Stimulated activated CD4-positive, alpha-beta T cell treated with anti-CD3 and anti-CD28 coated beads, Interleukin-15, amount 100 ng/mL, for 48 hours (primary cell): ENCODE measurements at places on chromosomes 3 and 15.
A peak's percentile ranks its signal among the peaks of the same experiment; 100 is the strongest.

GRCh38 chr15:69037977-69038376 lies 23.5 kb downstream of the NOX5 start:
- DNase-seq = no peak

DNA sequence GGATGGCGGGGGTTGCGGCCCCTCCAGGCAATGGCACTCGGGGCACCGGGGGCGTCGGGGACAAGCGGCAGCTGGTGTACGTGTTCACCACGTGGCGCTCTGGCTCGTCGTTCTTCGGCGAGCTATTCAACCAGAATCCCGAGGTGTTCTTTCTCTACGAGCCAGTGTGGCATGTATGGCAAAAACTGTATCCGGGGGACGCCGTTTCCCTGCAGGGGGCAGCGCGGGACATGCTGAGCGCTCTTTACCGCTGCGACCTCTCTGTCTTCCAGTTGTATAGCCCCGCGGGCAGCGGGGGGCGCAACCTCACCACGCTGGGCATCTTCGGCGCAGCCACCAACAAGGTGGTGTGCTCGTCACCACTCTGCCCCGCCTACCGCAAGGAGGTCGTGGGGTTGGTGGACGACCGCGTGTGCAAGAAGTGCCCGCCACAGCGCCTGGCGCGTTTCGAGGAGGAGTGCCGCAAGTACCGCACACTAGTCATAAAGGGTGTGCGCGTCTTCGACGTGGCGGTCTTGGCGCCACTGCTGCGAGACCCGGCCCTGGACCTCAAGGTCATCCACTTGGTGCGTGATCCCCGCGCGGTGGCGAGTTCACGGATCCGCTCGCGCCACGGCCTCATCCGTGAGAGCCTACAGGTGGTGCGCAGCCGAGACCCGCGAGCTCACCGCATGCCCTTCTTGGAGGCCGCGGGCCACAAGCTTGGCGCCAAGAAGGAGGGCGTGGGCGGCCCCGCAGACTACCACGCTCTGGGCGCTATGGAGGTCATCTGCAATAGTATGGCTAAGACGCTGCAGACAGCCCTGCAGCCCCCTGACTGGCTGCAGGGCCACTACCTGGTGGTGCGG lies 1.9 kb downstream of the CHST2 start:
- DNase-seq = peak; percentile 66

GRCh38 chr15:94239474-94239873 lies 8.1 kb downstream of the MCTP2 start:
- no peak for DNase-seq

GRCh38 chr3:39146083-39146501 lies 7.3 kb downstream of the CSRNP1 start:
- DNase-seq = no peak

DNA sequence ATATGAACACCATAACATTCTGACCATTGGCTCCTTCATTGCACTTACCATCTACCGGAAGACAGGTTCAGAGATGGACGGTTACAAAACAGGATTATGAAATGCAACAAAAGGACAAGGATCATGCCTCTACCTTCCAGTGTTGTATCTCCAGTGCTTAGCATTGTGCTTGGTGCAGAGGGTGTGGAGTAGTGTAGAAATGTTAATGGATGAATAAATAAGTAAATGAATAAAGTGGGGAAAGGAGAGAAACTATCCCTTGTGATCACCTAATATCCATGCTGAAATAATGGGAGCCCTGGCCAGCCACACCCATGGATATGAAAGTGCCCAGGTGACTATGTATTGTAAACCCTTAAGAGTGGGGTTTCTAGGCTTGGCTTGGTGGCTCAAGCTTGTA lies 344.8 kb upstream of the LMCD1 start:
- no peak for DNase-seq

GRCh38 chr3:32469151-32469874 lies 33.3 kb downstream of the CMTM6 start:
- DNase-seq = no peak

- DNase-seq = no peak
These were observed 60.1 kb downstream of the SUMF1 start for GRCh38 chr3:4406746-4407568.

DNA sequence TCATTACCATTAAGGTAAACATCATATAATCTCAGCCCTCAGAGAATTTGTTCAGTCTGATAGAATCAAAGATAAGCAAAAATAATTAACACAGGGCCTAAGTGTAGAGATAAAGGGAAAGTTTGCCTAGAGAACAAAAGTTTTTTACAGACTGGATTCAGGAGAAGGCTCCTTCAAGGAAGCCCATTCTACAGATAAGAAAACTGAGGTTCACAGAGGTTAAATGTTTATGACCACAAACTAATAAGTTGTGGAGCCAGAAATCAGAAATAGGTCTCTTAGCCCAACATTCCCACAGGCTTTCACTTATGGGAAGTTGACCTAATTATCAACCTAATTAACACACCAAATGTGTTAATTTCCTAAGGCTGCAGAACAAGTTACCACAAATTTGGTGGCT lies 110.7 kb downstream of the ZMAT3 start:
- no peak for DNase-seq
